ENCODE measurements at places on chromosomes 4 and X.
A peak's percentile ranks its signal among the peaks of the same experiment; 100 is the strongest.

DNA sequence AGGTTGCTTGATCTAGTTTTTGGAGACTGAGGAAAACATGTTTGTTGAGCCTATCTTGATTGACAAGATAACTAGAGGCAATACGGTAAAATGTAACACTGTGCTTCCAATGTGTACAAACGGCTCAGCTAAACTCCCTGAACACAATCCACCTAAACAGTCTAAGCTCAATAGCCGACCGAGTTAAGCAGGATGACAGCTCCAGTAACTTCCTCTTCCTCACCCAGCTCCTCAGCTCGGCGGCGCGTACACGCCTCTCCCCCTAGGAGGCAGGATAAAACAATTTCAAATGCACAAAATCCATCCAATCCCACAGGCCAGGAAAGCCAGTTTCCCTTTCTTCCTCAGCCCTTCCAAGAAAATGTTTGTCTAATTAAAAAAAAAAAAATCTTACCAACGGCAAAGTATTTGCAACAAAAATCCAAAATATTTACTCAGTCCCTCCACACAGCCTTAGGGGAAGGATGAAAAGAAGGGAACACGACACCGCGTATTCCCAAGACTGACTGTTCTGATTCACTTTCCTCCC lies 1.0 kb downstream of the CNOT6L start:
- DNase-seq, result peak; percentile 38

DNA sequence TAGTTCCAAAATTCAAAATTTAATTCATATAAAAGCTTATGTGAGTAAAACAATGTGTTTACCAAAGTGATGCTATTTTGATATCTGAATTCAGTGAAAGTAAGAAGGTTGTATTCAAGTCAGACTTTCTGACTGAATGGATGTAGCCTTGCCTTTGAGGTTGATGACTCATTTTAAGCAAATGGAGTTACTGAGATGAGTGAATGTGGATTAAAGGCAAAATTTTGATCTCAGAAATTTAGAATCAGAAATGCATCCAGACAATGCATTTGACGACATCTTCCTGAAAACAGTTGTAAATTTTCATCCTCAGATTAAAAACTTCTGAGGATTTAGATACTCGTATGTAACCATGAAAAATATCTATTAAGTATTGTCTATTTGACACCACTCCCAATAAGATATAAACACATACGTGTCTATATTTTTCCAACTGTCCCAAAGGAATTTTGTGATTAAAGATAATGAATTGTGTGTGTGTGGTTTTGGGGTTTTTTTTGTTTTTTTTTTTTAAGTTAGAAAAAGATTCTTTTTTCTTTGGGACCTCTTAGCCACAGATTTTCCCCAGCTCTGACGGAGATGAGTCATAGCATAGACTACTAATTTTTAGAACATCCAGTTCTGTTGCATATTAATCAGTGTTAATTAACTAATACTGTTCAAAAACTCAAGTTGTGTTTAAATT lies 34.4 kb downstream of the NFKB1 start:
- no peak for DNase-seq

- DNase-seq, result no peak
These were observed 21.3 kb upstream of the BMP2K start for GRCh38 chr4:78754872-78755271.

DNA sequence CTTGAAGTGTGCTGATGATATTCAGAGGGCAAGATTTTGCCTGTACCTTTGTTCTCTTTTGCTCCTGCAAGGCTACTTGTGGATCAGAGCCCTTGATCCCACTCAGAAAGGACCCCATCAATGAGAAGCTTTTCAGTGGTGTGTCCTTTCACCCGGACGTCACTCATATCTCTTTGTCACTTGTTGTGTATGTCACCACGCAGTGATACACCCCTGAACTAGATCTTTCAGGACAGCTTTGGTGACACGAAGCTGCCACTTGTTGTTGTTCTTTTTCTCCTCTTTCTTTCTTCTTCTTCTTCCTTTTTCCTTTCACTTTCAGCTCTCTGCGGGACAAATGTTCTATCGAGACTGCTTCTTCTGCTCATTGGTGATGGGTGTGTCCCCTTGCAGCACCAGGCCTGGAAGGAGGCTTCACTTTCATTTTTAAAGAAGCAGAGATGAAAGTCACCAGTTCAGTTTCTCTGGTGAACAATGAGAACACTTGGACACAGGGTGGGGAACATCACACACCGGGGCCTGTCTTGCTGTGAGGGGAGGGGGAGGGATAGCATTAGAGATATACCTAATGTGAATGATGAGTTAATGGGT lies 83.6 kb downstream of the NBDY start:
- peak; percentile 32 for DNase-seq

GRCh38 chr4:188053302-188053701 lies 56.1 kb downstream of the TRIML2 start:
- no peak for DNase-seq

- peak; percentile 53 for DNase-seq
These were observed 4.9 kb upstream of the ZNF81 start for GRCh38 chrX:47831788-47832187.

DNA sequence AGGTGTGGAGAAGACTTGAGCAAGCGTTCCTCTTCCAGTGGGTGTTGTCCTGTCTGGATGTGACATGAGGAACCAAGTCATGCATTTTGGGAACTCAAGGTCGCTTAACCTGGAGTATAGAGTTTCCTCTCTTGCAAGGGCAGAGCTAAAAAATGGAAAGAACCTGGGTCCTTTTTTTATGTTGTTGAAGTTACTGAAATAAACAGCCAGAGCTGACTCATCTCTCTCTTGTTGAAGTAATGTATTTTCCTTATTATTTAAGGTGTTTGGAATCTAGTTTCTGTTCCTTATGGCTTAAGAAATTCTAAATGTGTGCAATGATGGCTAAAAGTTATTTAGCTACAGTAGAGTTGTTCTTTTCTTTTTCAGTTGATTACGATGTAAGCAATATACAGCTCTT lies 314.5 kb downstream of the CAMK2D start:
- no peak for DNase-seq

DNA sequence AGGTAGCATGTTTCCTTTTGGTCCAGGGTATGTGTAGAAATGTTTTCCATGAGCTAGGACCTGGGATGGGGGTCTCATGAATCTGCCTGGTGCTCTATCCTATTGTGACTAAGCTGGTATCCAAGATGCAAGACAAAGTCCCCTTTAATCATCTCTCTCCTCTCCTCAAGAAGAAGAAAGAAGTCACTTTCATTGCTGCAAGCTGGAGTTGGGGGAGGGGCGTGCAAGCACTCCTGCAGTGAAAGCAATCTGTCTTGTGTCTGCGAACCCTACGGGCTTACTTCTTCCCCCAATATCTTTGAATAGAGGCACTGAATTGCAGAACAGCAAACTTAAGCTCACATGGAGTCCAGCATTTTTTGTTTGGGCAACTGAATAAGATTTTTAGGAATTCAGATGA lies 27.2 kb upstream of the GRPR start:
- DNase-seq, result no peak

DNA sequence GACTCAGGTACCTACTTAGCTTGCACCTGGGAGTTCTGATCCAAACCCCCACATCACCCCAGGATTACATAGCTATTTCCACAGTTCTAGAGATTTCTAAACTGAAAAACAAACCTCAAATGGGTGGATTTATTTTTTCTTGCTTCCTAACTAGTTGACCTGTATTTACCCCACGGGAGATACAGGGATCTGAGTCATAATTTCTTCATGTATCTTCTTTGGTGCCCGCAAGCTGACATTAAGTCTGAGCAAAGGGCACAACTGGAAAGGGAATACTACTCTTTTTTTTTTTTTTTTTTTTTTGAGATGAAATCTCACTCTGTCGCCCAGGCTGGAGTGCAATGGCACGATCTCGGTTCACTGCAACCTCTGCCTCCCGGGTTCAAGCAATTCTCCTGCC lies 10.0 kb upstream of the ELOVL6 start:
- DNase-seq, result no peak
